ENCODE measurements at places on chromosomes 6 and 20.

DNA sequence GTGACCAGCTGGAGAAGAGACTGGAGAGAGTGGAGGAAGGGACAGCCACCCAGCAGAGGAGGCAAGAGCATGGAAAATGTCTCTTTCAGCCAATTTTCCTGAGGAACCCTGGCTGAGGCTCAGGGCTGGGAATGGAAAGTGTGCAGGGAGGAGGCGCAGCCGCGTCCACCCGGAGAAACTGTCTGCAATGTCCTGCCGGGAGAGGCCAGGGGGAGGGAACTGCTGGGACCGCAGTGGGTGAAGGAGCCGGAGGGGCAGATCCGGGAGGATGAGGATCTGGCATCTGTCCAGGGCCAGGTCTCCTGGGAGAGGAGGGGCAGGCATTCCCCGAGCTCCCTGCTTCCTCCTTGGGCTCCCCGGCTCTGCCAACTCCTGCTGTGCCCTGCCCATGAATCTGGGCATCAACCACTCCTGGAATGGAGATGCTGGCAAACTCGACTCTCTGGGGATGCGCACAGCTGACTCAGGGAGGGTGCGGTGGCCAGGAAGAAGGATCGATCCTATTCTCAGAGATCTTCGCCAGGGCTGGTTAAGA, 17.4 kb upstream of the HM13 start:
- no peak for DNase-seq

GRCh38 chr6:135274561-135275293, 93.6 kb downstream of the MYB start:
- DNase-seq: peak; percentile 12

- no peak for DNase-seq
Observed at GRCh38 chr20:39944861-39945260, 744.2 kb downstream of the MAFB start.

GRCh38 chr6:143276436-143276835, 174.1 kb downstream of the ADAT2 start:
- no peak for DNase-seq

- DNase-seq: no peak
Observed at GRCh38 chr20:46549188-46549972, 1.1 kb downstream of the OCSTAMP start.

DNA sequence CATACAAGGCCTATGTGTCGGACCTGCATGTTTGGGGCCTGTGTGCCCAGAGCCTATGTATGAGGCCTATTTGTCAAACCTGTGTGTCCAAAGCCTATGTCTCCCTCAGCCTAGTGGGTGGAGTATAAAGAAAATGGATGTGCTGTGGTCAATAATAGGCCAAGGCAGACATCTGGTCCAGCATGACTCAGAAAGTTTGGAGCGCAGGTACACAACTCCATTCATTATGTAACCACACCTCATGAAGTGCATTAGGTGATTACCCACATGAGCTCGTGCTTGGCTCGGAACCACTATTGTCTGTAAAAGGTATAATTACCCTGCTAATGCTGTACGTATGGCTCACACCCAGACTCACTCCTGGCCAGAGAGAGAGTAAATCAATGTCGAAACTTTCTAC, 302.4 kb upstream of the POU3F2 start:
- DNase-seq: no peak

DNA sequence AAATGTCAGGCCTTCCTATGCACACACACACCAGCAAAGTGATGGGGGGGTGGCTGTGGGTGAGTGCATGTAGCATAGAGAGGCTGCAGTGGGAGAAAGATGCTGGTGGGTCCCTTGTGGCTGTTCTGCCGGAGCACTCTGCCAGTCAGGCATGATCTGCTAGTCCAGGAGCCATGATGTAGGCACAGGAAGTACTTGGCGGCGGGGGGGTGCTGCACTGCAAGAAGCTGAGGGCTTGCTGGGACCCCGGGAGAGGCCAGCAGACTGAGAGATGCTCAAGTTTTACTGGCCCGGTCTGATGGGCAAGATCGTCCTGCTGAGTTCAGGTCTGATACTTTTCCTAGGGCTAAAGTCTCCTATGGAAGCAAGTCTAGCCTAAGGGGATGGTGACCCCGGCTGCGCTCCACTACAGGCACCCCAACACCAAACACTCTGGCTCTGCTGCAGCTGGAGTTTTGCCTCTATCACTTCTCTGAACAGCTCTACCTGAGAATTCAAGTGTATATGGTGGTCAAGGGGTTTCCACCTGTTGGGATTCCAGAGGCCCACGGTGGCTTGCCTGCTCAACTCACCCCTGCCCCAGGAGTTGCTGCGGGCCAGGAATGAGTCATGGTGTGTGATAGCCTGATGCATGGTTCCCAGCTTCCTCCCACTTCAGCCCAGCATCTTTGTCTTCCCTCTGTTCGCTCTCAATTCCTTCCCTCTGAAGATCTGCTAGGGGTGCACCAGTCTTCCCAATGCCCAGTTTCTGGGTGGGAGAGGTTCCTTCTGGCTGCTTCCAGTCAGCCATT, 971.8 kb upstream of the ADGRB3 start:
- DNase-seq: no peak

- DNase-seq: no peak
Observed at GRCh38 chr6:16706911-16707783, 54.1 kb downstream of the ATXN1 start.

GRCh38 chr6:132964101-132964867, 149.9 kb downstream of the RPS12 start:
- peak; percentile 57 for DNase-seq

DNA sequence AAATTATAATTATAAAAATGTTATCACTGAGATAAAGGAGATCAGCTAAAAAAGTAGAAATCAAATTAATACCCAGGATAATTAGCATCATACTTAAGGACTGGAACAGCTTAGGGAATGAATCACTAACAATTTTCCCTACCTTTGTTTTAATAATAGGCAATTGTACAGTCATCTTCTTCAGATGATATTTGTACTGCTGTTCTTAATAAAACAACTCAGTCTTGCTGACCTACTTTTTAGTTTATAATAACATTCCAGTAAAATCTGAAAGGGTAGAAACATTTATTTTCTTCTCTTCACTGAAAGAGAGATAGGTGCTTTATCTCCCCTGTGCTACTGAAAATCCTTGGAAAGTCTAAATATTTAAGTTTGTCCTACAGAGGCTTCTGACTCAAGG, 271.2 kb upstream of the THEMIS start:
- no peak for DNase-seq

DNA sequence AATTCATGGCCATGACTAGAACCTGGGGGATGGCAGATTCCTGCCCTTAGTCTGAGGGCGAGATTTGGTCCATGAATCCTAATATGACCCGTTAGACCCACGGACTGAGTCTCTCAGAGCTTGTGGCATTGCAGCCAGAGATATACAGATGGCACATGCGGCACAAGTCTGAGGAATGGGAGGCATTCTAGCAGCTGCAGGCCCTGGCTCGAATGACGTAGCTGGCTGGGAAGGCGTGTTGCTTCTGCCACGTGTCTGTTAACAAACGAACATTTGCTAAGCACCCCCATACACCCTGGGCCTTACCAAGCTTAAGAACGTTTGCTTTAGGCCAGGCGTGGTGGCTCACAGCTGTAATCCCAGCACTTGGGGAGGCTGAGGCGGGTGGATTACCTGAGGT, 68.0 kb downstream of the CD164 start:
- no peak for DNase-seq

- no peak for DNase-seq
Observed at GRCh38 chr20:62665826-62666735, 23.8 kb downstream of the SLCO4A1 start.

DNA sequence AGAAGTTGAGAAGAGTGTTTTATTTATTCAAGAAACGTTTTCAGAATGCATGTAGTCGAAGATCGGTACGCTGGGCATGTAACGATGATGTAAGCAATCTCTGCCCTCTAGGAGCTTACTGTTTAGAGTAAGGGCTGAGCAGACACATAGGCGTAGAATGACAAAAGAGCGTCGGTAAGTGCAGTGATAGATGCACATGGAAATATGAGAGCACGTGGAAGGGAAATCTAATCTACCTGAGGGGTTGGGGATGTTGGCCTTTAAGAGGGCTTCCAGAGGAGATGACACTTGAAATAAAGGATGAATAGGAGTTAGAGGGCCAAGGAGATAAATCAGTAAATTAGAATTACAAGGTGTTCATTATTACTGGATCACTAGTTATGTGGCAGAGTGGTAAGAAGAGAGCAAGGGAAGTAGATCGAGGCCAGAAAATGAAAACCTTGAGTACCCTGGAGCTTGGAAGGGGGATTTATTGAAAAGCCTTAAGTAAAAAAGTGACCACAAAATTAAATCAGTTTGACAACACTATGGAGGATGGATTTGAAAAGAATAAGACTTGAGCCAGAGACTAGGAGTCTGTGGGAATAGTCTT, 782 bp downstream of the TRMT11 start:
- DNase-seq: no peak

- no peak for DNase-seq
Observed at GRCh38 chr6:3457710-3458602, 1.1 kb upstream of the SLC22A23 start.

GRCh38 chr6:113120224-113120581, 736.9 kb upstream of the MARCKS start:
- DNase-seq: peak; percentile 87

DNA sequence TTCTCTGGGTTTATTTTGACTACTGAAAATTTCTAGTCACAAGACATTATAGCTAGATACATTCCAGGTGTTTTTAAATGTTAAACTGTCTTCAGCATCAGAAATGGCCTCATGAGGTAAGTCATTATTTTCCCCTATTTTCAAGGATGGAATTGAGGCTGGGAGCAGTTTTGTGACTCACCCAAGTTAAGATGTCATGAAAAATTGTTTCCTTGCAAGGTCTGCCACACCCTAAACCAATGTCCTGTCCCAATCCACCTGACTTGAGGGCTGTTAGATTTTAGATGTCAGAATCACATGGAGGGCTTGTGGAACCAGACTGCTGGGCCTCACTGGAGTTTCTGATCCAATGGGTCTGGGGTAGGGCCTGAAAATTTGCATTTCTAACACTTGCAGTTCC, 16.9 kb downstream of the SLC22A3 start:
- DNase-seq: no peak

DNA sequence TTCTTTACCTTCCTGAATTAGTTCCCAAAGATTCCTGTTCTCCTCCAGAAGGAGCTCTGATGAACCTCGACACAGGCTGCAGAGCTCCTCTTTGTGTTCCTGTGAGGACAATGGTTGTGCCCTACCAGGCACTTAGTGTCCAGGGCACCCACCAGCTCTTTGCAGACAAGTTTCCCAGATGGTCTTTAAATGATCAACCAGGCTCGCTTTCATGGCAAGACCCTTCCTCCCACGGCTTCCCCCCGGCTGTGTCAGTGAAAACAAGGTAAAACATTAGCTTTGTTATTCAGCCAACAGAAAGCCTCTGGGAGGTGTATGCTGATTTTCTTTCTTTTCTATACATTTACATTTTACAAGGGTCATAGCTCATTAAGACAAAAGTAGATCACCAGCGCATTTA, 32.3 kb upstream of the CNKSR3 start:
- no peak for DNase-seq

DNA sequence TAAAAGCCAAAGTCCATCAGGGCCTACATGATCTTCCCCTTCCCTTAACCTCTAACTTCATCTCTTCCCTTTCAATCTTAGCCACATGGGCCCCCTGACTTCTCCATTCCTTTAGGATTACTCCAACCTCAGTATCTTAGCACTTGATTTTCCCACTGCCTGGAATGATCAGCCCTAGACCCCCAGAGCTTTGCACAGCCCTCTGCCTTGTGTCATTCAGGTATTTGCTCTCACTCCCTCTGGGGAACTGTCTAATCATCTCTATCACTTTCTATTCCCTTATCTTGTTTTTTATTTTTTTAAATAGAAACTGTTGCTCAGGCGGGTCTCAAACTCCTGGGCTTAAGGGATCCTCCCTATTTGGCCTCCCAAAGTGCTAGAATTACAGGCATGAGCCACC, 13.3 kb upstream of the ZNFX1 start:
- no peak for DNase-seq

- DNase-seq: peak; percentile 11
Observed at GRCh38 chr6:108002365-108003221, 44.6 kb upstream of the SEC63 start.

GRCh38 chr6:31285486-31285885, 13.6 kb upstream of the HLA-C start:
- no peak for DNase-seq

DNA sequence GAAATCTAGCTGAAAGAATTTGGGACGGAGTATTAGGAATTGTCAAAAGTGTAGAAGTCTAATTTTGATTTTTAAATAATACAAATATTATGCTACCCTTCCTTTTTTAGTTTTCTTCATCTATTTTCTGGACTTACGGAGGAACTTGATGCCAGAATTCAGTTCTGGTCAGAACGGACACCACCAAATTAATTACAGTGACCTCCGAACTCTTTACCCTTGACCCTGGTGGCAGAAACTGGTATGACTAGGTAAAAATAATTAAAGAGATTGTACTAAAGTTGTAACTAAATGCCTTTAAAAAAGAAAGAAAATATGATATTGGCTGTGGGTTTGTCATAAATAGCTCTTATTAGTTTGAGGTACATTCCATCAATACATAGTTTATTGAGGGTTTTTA, 751.1 kb upstream of the MAP3K7 start:
- no peak for DNase-seq

- DNase-seq: no peak
Observed at GRCh38 chr6:112066606-112067005, 12.7 kb downstream of the CCN6 start.

- DNase-seq: no peak
Observed at GRCh38 chr6:163901681-163902080, 487.2 kb downstream of the QKI start.

- no peak for DNase-seq
Observed at GRCh38 chr6:14053811-14054210, 63.8 kb upstream of the CD83 start.

DNA sequence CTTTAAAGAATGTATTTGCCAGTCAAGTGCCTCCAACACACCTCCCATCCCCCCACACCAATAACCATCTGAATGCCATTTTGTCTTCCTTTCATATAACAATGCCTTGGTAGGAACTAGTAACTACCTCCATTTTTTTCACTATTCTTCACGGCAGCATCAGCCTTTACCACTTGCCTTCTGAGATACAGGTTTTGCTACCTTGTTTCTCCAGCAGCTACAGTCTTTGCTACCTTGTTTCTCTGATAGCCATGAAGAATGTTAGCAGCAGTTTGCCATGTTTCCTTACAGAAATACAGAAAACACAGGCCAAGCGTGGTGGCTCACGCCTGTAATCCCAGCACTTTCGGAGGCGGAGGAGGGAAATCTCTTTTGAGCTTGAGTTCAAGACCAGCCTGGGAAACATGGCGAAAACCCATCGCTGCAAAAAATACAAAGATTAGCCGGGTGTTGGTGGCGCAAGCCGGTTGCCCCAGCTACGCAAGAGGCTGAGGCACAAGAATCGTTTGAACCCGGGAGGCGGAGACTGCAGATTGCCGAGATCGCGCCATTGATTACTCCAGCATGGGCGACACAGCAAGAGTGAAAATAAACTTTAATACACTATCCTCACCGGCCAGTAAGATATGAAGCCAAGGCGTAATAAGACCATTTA, 100.9 kb downstream of the HFE start:
- no peak for DNase-seq

DNA sequence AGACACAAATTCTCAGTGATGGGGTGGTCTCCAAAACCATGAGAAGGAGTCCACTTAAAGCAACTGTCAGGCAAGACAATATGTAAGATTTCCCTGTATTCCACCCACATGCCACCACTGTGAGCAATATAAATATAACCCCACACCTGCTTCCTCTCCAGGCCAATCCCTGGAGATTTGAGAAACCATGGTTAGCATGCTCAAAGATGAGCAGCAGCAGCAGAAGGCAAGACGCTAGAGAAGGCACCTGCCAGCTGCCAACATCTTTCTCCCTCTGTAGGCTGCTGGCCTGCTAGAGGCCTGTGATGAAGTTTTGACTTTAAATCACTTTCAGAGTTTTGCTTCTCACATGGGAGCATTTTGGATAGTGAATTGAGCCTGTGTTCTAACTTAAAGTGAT, 7.9 kb upstream of the SOD2 start:
- DNase-seq: peak; percentile 5
